ENCODE measurements at places on chromosomes 5 and 9. TPM values are rescaled to one million over a fixed set of nuclear protein-coding genes. Genes with fewer than 3 reads are reported as not detected.

The CNTLN gene
- 20.7 TPM for total RNA-seq

The FST gene
- 88.6 TPM for total RNA-seq

The LHX2 gene
- not detected for total RNA-seq

The ORM1 gene
- total RNA-seq = not detected

The IL13 gene
- not detected for total RNA-seq

The QRFP gene
- total RNA-seq = not detected

The CDC25C gene
- 13.0 TPM for total RNA-seq

The WNT8A gene
- not detected for total RNA-seq

The GPR151 gene
- not detected for total RNA-seq

The TMEM174 gene
- total RNA-seq = not detected

Measured in thoracic aorta endothelial cell (primary cell).